ENCODE measurements at places on chromosomes 16 and 17.
A peak's percentile ranks its signal among the peaks of the same experiment; 100 is the strongest.

GRCh38 chr17:64635647-64636305 lies 26.3 kb downstream of the SMURF2 start:
- no peak for DNase-seq

- DNase-seq = no peak
These were observed 176.9 kb upstream of the FAM20A start for GRCh38 chr17:68777856-68778694.

GRCh38 chr17:39026980-39027451 lies 59.8 kb upstream of the FBXO47 start:
- peak; percentile 22 for DNase-seq

GRCh38 chr17:39225959-39226683 lies 376 bp upstream of the STAC2 start:
- DNase-seq = peak; percentile 45

DNA sequence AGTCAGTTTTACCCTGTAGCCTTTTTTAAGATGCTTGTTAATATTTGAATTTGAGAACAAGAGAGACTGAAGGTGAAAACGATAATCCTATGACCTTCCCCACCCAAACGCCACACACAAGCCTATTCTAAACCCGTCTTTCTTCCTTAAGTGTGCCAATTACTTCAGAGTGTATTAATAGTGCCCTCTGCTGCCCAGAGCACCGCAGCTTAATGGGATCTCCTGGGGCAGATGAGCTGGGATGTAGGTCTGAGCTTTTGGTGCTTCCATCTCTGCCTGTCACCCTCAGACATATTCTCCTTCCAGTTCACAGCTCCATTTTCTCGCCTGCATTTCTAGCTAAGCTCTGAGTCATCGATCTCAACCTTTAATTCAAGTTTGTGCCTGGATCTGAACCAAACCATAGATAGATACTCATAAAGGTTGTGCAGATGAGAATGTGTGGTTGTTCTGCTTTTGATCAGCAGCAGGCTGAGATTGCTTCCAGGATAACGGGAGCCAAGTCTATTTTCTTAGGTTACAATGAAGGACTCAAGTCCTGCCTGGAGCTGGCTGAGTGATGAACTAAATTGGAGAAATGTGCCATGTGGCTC lies 46.4 kb upstream of the CDH13 start:
- DNase-seq = no peak

- no peak for DNase-seq
These were observed 3.6 kb upstream of the HIC1 start for GRCh38 chr17:2051061-2051932.
